SW 1271 (cell line): ENCODE measurements at places on chromosomes 4 and X.

- DNase-seq: no peak
Measured at GRCh38 chr4:176478076-176478475, 158.3 kb downstream of the SPCS3 start.

- no peak for DNase-seq
Measured at GRCh38 chr4:21806991-21807390, 141.6 kb downstream of the KCNIP4 start.

- no peak for DNase-seq
Measured at GRCh38 chr4:65028592-65028991, 619.3 kb upstream of the TECRL start.

DNA sequence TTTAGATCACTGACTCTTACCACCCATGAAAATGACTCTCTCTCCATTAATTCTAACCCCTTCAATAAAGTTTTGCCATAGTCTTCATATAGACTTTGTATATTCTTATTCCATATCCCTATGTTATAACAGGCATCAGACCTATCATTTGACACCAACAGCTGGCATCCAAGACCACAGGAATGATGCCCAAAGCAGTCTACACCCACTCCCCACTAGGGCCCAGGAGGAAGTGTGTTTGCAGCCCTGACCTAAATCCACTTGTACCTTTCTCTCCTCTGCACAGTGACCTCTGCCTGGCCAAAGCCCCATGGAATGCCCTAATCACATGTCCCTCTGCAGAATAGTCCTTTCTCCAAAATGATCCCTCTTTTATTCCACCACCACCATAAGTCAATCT lies 219.2 kb downstream of the CBR4 start:
- no peak for DNase-seq

DNA sequence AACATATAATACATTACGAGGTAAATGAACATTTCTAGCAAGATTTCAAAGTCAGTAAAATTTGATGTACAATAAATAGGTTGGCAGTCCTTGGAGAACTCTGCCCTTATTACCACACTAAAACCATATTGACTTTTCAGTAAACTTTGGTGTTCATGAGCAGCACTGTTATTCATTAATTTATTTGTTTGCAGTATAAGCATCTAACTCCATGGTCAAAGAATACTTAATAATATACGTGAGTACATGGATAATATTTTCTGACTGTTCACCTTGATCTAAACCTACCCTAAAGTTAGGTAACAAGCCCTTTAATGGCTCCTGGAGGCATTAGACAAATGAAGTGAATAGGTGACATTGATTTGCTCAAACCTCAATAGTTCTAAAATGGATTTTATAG lies 817.2 kb upstream of the FTHL17 start:
- no peak for DNase-seq

DNA sequence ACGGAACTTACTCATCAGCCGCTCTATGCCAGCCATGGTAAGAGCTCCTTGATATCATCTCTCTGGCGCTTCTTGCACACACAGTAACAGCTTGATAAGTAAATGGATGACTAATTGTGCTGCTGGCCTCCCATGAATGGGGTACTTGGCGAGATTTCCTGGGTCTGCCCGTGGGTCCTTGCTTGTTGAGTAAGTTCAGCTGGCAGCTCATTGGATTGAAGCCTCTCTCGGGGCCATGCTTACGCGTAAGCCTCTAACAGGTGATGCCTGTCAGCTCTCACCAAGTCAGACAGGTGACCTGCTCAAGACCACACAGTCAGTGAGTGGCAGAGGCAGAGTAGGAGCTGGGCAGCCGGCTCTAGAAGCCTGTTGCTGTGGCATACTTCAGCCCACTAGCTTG lies 7.7 kb downstream of the NSG1 start:
- DNase-seq: no peak
